Activated T-cell treated with anti-CD3 and anti-CD28 coated beads, Interleukin-2, amount 50 U/mL, for 24 hours (primary cell): ENCODE measurements at places on chromosomes 12 and 14.
A peak's percentile ranks its signal among the peaks of the same experiment; 100 is the strongest.

GRCh38 chr14:56490379-56490778 is 89.2 kb upstream of the TMEM260 start:
- no peak for DNase-seq

- DNase-seq: no peak
These were observed 3.1 kb downstream of the ENTPD5 start for GRCh38 chr14:74015963-74016362.

- no peak for DNase-seq
These were observed 52.5 kb downstream of the TESPA1 start for GRCh38 chr12:54932038-54932437.

DNA sequence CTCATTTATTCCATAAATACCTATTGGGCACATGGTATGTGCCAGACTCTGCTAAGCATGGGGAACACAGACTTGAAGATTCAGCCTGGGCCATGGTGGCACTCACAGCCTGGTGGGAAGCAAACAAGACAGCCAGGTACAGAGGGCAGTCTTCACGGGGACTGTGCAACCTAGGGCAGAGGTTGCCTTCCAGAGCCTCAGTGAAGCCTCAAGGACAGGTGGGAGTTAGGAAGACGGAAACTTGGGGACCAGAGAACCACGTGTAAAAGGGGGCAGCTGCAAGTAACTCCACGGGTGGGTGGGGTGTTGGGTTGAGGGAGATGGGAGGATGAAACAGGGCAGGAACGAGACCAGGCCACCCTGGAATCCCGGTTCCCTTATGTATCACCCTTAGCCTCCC is 980 bp upstream of the LTBR start:
- DNase-seq: no peak

- DNase-seq: no peak
These were observed 1484.9 kb upstream of the TMEM132C start for GRCh38 chr12:126782083-126782482.

DNA sequence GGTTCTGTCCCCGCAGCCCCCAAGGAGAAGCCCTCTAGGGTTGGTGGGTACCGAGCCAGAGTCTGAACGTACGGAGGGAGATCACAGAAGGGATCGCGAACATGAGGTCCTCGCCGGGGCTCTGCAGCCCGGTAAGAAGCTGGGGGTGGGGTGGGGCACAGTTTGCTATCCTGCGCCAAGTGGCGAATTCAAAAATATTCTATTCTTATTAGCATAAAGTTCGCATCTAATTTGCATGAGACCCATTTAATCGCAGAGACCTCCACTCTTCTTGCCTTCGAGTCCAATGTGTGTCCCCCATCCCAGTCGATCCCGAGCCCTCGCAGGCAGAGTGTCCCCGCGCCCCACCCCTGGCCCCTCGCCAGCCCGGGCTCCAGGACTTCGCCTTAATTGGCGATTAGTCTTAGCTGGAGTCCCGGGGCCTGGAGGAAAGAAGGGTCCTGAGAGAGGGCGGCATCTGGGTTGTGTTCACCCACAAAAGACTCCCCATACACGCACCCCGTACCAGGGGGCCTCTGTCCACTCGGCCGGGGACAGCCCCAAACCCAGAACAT is 604 bp upstream of the ARHGEF25 start:
- DNase-seq: no peak

GRCh38 chr14:61627612-61628011 is 67.7 kb upstream of the HIF1A start:
- no peak for DNase-seq

GRCh38 chr14:59698793-59699192 is 122.2 kb upstream of the CCDC175 start:
- no peak for DNase-seq

DNA sequence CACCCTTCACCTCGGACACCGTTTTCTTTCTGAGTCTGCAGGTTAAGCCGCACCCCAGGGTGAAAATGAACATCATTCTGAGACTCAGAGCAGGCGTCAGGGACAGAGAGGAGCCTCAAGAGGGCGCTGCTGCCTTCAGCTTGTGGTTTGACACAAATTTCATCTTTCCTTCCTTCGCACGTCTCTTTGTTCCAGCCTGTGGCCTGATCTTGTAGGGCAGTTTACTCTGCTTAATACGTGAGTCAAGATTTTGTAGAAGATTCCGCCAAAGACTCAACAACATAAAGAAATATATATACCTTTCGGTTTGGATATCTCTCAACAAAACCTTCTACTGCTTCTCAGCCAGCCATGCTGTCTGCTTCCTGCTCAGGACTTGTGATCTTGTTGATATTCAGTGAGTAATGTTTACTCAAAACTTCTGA is 329.3 kb upstream of the OR4E1 start:
- peak; percentile 76 for DNase-seq

- no peak for DNase-seq
These were observed 228.0 kb upstream of the ATP2B1 start for GRCh38 chr12:89936631-89937030.

DNA sequence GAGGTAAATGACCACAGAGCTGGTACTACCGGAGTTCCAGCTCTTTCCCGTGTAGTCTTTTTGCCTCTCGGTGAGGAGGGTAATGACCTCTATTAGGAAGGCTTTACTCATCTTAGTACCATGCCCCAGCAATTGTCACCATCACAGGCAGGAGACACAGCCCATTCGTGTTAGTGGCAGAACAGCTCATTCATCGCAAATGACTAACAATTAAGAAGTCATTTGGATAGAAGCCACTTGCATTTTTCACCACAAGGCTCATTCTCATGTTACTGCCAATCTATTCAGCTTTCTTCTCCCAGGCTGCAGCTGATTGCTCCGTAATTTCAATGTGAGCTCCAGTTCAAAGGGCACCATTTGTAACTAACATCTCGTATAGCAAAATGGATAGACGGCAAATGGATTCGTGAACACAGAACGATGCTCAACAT is 718.8 kb upstream of the TMEM132C start:
- DNase-seq: no peak

GRCh38 chr14:26709019-26709418 is 111.2 kb upstream of the NOVA1 start:
- DNase-seq: no peak

GRCh38 chr12:133180669-133181068 is 626 bp upstream of the ZNF268 start:
- no peak for DNase-seq

DNA sequence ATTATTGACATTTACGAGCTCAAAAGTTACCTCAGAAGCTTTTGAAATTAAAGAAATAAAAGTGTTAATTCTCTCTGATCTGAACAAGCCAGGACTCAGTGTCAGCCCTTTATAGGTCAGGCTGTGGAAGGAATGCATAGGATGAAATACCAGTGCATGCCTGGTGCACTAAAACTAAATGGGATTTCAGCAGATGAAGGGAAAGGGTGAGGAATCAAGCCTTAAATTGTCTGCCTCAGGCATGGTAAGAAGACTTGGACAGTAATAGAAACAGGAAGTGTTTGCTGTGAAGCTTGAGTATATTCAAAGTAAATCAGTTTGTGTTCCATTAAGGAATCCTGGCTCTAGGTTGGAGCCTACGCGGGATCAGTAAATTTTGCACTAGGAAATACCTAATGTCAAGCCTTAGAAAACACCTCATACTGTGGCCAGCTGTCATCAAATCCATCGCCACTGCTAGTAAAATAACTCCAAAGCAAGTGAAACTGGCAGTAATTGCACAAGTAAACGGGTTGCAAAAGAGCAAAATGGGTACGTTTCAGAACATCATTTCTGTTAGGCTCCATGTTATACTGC is 76.3 kb downstream of the PDE3A start:
- DNase-seq: no peak

DNA sequence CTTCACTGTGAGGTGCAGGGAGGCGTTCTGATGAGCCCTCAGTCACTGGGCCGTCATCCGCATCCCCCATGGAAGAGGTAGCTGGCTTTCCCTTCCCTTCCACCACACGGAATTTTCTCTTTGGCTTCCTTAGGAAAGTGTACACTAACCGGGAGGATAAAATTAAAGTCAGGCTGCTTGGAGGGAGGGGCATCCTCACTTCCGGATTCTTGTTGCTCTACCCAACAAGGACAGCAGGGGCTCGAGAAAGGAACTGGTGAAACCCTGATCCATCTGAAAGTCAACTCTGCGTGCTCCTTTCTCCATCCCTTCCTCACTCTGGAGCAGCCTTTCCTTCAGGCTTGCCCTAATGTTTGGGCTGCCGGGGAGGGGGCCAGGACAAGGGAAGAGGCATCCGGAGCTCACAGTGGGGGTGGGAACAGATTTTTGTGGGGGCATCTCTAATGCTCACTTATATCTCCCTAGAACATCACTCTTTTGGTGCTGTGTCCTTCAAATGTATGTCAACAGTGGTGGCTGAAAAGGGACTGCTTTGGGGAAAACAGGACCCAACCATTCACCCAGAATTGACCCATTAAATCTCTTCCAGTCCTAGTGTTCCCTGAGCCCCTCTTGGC is 101.4 kb upstream of the FKBP4 start:
- DNase-seq: no peak

GRCh38 chr12:108712165-108712924 is 19.0 kb downstream of the CORO1C start:
- no peak for DNase-seq

- DNase-seq: no peak
These were observed 8.1 kb downstream of the PNP start for GRCh38 chr14:20477211-20477876.

DNA sequence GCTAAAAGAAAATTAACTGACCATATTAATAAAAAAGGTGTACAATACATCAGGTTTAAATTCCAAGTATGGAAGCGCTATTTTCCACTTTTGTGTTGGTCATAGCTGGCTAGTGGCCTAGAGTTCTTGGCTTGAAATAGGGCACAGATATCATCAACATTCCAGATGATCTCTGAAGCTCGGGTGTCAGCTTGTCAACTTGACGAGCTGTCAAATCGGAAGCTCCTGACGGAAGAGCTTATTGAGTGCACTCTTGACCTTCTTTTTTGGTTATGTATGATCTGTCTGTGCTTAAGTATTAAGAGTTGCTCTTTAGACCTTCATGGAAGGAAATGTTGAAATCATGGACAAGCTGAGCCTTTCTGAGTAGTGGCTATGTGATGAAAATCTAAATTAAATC is 177.9 kb downstream of the APAF1 start:
- no peak for DNase-seq

DNA sequence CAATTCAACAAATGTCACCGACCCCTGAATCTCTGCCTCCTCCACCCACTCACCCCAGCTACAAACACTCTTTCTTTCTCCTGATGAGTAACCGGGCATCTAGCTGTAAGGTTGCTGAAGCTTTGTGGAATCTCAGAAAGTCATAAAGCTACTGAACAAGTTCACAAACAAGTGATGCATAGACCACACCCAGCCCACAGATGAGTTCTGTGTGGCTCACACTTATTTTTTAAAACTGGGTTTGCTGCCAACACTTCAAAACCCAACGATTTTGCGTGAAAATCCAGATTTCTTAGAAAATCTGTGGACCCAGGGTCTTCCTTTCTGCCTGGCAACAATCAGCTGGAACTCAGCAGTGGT is 96.1 kb downstream of the APAF1 start:
- no peak for DNase-seq

DNA sequence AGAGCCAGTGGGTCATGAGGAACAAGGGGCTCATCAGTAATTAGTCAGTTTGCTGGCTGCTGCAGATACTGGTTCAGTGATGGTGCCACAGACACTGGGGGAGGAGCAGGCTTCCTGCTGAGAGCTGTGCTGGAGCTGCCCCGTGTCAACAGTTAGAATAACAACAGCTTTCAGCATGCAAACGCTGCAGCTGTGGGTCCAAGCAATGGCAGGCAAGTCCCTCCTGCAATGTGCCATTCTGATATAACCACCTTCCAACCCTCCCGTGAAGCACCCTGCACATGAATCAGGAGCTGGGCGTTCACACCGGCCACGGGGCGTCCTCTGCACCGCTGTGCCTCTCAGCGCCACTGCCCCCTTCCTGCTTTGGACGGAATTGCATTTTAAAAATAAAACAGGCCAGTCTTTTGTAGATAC is 258.4 kb upstream of the SFSWAP start:
- no peak for DNase-seq

DNA sequence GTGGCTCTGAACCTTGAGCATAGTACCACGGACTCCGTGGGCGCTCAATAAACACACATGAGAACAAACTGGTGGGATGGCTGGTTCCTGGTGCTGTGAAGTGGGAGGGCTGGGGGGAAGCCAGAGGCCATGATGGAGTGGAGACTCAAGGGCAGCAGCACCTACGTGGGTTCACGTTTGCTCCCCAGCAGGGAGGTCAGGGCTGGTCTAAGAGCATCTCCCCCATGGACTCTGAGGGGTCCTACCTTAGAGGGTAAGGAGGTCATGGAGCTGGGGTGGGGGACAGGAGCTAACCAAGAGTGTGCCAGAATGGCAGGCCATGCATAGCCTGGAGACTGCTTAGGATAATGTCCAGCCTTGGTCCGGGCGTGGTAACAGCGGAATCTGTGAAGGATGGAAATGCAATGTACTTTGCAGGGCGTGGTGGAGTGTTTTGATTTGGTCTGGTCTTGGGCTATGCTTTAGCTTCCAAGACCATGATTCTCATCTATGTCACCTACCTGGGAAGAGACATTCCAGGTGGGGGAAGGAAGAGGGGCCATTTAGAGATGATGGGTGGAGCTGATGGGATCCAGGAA is 103.0 kb downstream of the PRMT8 start:
- DNase-seq: no peak

- no peak for DNase-seq
These were observed 58.1 kb downstream of the NCOR2 start for GRCh38 chr12:124509300-124509675.

DNA sequence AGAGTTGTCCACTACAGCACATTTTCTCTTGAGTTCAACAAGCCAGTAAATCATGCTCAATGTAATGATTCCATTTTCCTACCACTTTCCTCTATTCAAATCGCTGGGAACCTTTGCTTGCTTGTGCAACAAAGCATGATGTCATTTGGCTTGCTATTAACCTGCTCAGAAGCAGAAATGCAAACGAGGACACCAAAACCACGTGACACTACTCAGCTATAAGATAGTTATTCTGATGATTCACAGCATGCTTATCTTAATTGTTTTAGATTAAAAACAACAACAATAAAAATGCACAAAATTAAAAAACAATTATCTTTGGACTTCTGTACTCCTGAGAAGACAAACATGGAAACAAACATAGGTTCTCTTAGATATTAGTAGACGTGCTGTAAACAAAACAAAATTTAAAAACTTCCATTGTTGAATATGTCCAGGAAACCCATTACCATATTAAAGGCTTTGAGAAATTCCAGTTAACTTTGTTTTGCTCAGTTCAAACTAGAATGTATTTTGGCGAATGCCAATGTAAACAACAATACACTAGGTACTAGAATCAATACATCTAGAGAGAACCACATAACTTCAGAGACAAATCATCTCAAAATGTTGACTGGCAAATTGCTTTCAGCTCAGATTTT is 77.5 kb upstream of the KRAS start:
- DNase-seq: no peak
